ENCODE measurements at places on chromosomes 1 and 21.

DNA sequence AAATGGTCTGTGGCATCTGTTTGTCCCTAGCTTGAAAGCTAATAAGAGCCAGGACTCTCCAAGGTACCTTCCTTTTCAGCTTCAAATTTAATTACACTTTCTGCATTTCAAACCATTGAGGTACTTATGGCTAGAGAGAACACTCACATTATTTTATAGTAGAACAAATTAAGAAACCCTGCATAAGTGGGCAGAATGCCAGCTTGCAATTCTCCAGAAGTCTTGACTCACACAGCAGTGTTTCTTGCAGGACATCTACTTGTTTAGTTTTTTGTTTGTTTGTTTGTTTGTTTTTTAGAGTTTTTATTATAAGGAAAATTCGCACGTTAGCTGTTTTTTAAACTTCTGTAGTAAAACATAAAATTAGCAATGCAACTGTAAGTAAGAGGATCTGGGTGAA lies 397.2 kb downstream of the NEGR1 start:
- no peak for DNase-seq

- DNase-seq: no peak
Observed at GRCh38 chr1:109929170-109929569, 18.5 kb downstream of the CSF1 start.

DNA sequence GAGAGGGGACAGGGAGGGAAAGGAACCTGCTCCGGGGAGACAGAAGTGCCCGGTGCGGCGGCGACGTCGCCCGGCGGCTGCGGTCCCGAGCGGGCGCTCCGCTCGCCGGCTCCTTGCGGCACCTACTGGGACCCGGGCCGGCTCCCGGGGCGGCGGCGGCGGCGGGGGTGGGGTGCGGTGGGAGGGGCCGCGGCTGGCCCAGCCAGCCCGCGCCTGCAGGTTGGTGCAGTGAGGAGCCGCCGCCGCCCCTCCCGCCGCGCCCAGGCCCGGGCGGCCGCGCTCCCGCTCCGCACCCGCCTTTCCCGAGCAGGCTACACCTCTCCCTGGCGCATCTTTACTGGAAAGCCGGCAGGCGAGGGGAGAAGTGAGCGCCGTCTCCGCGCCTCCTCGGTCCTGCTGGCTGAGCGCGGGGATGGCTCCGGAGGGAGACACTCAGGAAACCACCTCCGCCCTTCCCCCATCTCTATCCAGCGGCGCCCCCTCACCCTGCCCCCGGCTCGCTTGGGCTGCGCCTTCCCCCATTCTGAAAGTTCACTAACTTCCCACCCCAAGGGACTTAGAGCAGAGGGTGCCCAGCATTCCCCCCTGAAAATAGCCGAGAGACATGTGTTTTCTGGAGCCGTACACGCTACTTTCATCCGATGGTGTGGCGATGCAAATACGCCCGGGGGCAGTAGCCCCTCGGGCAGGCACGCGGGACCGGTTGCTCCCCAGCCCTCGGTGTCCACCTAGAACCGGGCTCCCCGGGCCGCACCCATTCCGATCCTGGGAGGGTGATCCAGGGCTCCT lies at the start of gene PLD5:
TSS of gene PLD5 (minus strand) at position 127 of the 789 bp plus-strand sequence.
- no peak for DNase-seq

DNA sequence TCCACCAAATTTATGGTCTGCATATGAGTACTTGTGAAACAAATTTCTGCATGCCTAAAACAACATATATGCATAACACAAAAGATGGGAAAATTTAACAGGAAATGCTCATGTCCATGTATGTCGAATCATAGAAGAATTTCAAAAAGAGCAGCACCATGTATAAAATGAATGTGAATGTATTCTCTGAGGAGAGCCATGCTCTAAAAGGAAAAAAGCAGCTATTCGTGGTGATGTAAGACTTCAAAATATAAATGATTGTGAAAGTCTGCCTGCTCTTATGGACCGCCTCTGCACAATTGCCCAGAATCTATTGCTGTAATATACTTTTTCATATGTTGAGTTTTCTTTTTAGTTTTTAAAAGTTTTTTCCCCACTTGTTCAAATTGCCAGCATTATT lies 66.8 kb downstream of the EPB41 start:
- no peak for DNase-seq

DNA sequence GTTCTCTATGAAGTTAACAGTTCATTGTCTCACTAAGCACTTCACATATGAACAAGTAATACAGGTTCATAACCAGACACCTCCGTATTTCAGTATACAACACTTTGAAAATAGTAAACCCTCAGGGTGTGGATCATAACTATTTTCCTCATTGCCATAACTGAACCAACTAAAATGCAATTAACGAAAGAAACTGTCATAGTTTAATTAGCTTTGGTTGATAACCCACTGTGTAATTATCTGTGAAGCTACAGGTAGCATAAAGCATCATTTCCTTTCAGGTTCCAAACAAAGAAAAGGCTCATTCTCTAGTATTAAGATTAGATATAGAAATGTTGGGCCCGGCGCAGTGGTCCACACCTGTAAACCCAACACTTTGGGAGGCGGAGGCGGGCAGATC lies 58.5 kb downstream of the EIF4G3 start:
- no peak for DNase-seq

DNA sequence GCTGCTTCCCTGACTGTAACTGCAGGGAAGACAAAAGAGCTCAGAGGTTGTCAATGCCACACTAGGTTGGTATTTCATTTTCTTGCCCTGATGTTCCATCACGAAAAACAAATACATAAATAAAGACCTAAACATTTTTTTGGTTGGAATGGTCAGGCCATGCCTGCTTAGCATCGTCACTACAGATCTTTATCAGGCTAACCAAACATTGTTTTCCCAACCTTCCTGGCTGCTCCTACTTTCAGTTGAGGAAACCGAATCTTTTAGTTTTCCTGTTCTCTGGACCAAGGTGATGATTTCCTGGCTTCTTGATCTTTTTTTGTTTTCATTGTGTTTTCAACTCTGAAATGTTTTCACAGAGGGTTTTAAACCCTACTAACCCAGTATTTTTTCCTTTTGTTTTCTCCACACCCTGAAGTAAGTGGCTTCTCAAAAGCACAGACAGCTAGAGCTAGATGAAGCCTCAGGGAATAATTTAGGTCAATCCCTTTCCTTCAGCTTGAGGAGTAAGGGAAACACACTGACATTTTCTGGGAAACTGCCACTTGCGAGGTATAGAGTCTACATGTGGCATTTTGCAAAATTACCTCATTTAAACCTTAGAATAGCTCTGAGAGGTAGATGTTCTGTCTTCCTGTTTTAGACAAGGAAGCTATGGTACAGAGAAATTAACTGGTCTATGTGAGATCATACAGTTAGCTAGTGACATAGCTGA lies 67.2 kb upstream of the CNN3 start:
- no peak for DNase-seq

- DNase-seq: no peak
Observed at GRCh38 chr1:12454406-12455391, 163.3 kb downstream of the DHRS3 start.

GRCh38 chr1:198253259-198253658 lies 96.5 kb downstream of the NEK7 start:
- no peak for DNase-seq

GRCh38 chr21:23951251-23951650 lies 1656.0 kb downstream of the MRPL39 start:
- DNase-seq: no peak

DNA sequence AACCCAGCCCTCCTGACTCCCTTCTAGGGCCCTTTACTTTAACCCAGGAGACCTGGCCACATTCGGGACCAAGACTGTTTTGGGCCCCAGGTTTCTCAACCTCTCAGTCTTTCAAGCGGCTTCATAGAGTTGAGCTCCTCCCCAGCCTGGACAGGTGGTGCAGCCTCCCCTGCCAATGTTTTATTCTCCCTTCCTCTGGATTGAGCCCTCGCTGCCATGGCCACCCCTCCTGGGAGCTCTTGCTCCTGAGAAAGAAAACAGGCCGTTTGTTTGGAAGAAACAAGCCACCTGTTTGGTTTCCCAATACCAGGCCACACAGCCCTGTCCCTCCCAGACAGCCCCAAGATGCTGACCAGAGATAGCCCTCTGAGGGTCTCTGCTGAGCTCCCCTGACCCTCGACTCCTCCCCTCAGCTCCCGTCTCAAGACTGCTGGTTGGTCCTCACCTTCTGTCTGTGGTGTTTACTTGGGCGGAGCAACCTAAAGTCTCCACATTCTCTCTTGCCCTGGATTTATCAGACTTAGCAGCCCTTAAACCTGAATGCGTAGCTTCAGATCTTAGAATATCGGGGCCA lies 3.3 kb downstream of the TMEM51 start:
- DNase-seq: no peak

GRCh38 chr1:216914974-216915373 lies 191.7 kb upstream of the ESRRG start:
- no peak for DNase-seq

GRCh38 chr1:231803353-231803752 lies 176.8 kb downstream of the DISC1 start:
- no peak for DNase-seq

GRCh38 chr1:201911826-201912571 lies 23.3 kb downstream of the SHISA4 start:
- no peak for DNase-seq

- no peak for DNase-seq
Observed at GRCh38 chr1:64895500-64895899, 70.8 kb downstream of the JAK1 start.

DNA sequence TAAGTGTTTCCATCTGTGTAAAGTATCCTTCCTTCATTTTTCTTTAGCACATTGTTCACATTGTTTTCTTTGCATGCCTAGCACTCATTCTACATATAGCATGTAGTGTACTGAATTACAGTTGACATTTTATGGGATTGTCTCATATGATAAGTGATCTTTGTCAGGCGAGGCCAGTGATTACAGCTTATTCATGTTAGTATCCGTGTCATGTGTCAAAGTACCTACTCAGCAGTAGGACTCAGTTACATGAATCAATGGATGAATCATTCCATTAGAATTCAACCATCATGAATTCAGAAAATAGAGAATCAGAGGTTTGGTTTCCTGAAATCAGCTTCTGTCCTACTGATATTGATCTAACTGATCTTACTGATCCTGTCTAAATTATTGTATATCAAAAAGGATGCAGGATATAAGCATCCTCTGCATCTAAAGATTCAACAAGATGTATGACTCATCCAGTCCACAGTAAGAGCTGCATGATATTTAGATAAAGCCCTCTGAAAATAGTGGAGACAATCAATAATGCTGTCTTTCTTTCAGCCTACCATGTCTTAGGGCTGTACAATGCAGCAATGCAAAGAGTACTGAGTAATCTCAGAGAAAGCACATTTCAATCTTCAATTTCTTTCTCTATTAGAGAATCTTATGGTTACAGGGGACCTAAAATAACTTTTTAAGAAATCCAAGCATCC lies 20.7 kb upstream of the HRNR start:
- DNase-seq: no peak

DNA sequence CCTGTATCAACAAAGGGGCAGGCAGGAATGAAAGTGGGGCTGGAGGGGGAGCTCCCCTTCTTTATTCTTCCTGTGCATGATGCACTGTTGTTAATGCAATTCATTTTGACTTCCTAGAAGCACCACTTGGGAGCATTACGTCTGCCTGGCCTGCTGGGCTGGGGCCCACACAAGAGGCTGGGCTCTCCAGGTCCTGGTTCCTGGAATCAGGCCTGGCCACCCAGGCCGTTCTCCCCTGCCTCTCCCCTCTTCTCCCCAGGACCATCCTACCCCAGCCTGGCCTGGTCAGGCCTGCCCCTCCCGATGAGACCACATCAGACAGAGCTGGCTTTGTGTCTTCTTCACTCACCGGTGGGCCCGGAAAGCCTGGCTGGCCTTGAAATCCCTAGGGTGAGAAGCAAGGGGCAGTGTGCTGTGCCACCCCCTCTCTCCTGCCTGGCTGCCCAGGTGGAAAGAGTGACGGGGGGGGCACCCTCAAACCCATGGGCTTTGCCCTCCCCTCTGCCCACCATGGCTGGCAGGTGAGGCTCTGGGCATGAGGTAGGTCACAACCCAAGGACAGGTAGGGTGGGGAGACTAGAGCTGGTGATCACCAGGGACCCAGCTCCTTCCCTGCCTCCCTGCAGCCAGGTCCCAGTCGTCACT lies 20.7 kb upstream of the PEF1 start:
- no peak for DNase-seq
